ENCODE measurements at places on chromosomes 6 and 20.
A peak's percentile ranks its signal among the peaks of the same experiment; 100 is the strongest.

- DNase-seq: no peak
Measured at GRCh38 chr6:107604549-107604948, 114.6 kb downstream of the SOBP start.

DNA sequence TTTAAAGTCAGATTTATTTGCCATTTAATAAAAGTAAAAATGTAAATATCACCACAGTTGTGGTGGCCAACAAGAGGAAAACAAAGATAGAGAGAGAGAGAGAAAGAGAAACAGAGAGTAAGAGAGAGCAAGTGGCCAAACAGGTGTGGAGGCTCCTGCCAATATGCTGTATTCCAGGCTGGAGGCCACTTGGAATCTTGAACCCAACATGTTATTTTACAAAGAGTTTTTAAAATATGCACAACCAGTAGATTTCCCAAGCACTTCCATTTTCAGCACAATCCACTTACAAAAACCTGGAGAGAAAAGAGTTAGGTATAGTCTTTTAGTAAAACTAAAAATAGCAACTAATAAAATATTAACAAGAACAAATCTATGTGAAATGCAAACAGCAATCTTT is 1323.1 kb upstream of the CITED2 start:
- DNase-seq: no peak

DNA sequence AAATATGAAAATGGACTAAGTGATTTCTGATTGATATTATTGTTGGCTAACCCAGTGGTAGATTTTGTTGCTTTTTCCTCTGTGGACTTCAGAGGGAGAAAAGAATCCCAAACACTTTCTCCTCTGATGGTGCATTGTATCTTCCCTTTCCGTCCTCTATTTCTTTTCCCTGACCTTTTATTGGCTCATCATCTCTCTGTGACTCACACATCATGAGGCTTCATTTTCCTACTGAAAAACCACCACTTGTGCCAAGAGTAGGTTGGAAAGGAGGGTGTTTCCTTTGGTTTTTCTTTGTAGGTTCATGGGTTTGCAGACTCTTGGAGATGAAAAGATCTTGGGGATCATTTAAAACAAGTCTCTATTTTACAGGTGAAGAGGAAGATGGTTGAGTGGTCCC is 311.7 kb upstream of the JAG1 start:
- no peak for DNase-seq

DNA sequence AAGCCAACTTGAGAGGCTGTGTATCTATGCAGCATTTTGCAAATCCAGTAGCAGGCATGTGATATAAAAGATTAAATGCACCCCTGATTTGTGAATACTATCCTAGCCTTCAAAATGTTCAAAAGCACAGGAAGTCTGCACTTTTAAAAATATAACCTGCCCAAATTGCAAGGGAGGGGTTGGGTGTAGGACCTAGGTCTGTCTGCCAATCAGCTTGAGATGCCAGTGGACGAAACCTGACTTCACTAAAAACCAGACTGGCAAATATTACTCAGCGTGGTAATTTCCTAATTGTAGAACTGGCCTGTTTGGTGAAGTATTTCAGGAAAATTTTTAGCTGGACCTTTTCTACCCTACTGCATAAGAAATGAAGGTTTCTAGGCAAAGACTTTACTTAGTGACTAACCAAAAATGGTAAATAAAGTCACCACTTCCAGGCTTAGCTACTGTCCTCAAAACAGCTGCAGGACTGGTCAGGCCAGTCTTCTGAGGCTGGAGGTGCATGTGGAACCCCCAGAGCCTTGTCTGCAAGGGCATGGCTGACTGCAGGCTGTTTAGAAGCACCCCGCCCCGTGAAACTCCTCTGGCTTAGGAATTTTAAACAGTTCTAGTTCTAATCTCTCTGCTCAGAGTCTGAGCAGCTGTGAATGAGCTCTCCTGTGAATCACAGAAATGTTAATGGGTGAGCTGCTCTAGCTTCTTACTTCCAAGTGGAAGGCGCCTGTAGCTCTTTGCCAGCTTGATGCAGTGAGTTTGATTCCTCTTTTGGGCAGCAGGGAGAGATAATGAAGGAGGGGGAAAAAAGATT is 104.4 kb upstream of the ESR1 start:
- DNase-seq: no peak

DNA sequence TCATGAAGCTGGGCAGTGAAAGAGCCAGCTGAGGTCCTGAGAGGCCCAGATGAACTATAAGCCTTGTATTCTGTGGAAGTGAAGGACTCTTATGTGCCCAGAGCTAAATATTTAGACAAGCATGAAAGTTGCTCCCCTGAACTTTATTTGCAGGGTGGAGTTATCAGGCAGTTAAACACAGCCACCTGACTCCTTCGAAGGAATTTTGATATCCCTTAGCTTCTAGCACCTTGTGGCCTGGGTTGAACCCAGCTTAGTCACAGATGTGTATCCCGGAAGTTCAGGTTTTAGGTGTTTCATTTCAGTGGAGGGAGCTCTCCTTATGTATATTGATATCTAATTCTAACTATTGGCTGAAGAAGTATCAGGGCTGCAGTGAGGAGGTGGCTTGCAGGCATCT is 20.4 kb downstream of the NR2E1 start:
- no peak for DNase-seq

DNA sequence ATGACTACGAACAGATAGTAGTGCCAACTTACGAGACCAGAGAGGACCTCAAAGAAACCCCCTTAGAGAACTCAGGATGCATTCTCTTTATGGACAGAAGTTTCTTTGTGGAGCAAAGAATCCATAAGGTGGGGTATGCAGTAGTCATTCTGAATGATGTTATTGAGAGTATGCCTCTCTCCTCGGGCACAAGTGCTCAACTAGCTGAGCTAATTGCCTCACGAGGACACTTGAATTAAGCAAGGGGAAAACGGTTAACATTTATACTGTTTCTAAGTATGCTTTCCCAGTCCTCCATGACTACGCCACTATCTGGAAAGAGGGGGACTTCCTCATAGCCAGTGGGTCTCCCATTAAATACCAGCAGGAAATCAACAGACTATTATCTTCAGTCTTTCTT is 25.6 kb downstream of the MC3R start:
- DNase-seq: no peak

DNA sequence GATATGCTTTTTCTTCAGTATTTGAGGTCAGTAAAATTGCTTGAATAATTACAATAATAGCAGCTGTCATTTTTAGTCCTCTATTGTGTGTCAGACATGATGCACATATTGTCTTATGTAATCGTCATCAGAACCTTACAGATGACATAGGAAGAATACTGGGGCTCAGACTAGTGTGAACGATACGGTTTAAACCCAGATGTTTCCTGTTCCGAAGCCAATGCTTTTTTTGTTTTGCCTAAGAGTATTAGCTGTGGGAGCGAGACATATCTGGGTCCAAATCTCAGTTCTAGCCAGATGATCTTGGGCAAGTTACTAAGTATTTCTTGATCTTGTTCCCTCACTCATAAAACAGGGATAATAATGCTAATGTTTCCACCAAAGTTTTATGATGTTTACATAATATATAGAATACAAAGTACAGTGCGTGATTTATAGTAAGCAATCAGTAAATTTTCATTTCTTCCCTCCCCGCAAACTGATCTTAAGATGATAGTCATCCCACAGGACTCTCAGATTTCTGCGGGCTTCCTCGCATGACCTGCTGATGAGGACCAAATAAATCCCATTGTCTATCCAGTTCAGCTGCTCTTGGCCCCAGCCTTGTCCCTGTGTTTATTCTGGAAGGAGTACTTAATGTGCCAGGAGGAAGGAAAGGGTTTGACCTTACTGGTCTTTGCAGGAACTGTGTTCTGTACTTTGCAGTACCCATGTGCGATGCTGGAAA is 98.2 kb downstream of the CAP2 start:
- DNase-seq: peak; percentile 76

DNA sequence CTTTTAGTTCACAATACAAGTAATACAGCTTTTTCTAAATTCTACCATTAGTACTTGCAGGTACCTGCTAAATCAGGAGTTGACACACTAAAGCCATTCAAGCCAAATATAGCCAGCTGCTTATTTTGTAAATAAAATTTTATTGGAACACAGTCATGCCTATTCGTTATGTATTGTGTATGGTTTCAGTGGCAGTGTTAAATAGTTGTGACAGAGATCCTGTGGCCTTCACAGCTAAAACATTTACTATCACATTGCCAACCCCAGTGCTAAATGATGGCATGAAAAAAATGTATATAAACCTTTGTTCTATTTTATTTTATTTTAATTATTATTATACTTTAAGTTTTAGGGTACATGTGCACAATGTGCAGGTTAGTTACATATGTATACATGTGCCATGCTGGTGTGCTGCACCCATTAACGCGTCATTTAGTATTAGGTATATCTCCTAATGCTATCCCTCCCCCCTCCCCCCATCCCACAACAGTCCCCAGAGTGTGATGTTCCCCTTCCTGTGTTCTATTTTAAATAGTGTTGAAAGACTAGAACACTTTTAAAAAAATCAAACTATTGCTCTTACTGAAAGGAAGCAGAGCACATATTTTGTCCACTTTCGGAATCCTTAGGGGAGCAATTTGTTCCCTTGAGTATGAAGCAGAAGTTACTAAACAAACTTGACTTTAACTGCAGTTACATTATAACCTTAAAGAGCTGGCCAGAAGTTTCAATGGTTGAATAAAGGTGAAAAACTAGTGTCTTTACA is 115.7 kb downstream of the PRIM2 start:
- no peak for DNase-seq

DNA sequence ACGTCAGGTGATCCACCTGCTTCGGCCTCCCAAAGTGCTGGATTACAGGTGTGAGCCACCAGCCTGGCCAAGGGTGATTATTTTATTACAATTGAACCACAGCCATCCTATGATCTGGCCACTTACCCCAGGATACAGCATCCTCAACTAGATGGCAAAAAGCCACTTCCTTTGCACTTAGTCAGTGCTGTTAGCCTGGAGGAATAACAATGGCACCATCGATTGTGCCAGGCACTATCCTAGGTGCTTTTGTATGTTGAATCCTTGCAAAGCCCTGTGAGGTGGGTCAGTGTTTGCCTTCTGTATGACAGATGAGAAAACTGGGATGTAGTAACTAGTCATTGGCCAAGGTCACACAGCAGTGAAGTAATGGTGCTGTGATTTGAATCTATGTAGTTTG is 11.2 kb upstream of the TTPAL start:
- no peak for DNase-seq
